Activated naive CD8-positive, alpha-beta T cell treated with anti-CD3 and anti-CD28 coated beads for 36 hours (primary cell): ENCODE measurements at places on chromosomes 2 and 18.

DNA sequence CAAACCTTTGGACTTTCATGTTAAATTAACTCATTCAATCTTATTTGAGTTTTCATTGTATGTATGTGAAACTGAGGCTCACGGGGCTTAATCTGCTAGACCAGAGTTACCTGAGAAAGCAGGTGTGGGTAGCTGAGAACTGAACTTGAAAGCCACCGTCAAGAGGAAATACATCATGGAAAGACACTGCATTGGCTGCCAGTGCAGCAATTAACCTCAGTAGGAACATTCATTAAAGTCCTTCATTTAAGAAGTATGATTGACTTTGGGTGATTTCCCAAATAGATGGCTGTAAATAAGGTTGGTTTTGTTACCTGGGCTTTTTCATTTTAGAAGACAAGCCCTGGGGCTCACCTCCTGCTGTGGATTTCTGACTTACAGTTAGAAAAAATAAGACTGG lies 36.5 kb upstream of the MGAT5 start:
- no peak for DNase-seq

- no peak for DNase-seq
These were observed 56.9 kb downstream of the BCL2 start for GRCh38 chr18:63262369-63263335.

DNA sequence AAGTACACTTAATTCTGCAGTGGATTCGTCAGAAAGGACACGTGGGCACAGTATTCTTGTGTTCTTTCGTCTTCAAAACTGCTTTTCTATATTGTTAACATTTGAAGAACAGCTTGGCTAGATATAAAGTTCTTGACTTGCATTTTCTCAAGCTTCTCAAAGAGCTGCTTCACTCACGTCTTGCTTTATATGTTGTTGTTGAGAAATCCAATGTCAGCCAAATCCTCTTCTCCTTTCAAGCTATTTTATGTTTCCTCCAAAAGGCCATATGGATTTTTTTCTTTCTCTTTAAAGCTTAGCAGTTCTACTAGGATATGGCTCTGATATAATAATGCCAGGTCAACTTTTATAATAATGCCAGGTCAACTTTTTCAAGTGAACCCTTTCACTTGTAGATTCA lies 65.5 kb upstream of the CYP1B1 start:
- DNase-seq = no peak

DNA sequence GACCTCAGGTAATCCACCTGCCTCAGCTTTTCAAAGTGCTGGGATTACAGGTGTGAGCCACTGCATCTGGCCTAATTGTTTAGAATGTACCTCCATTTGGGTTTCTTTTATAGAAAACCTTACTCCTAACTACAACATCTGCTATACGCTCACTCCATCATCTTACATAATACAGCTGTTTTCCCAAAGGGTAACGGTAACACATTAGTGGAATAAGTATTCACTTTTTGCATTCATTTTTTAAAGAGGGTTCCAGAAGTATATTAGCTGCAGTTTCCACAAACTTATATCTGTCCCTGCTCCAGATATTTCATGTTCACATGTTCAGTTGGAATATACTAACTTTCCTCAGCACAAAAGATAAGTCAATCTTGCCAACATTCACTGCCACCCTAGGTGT lies 640.1 kb upstream of the FSHR start:
- DNase-seq = no peak

- DNase-seq = no peak
These were observed 135.5 kb downstream of the NDUFA10 start for GRCh38 chr2:239889641-239890121.

GRCh38 chr2:174328961-174329715 lies 5.6 kb upstream of the SP9 start:
- no peak for DNase-seq

DNA sequence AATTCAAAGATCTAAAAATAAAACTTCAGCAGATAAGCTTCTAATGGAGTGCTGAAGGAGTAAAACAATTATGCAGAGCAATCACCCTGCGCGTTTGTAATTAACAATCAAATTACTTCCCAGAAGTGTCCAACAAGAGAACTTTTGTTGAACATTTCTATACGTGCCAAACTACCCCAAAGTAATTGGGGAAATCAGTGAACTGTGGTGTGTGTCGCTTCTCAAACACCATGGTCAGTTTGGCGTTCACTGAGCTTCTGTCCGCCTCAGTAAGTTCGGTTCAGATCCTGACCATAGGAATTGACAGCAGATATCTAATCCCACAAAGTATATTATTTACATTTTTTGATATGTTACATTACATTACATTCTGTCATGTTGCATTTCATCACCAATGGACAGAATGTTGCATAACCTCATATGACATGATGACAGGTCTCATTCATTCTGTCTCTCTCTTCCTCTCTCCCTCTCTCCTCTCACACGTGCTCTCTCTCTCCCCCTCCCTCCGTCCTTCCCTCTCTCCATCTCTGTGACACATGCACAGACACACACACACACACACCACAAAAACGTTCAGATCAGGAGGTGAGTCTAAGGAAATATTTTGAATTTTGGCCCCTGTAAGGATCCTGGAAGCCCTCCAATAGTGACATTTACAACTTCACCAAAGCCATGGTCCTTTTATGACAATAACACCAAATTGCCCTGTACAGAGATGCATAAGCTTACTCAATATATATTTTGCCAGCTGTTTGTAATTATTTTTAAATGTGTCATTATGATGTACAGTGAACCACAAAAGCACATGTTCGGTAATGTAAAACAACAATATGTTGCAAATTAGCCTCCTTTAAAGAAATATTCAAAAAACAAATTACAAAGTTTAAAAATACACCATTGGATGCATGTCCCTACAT lies 269.2 kb downstream of the FIGN start:
- DNase-seq = no peak

- no peak for DNase-seq
These were observed 1718.6 kb downstream of the SUCLG1 start for GRCh38 chr2:82740527-82740926.

DNA sequence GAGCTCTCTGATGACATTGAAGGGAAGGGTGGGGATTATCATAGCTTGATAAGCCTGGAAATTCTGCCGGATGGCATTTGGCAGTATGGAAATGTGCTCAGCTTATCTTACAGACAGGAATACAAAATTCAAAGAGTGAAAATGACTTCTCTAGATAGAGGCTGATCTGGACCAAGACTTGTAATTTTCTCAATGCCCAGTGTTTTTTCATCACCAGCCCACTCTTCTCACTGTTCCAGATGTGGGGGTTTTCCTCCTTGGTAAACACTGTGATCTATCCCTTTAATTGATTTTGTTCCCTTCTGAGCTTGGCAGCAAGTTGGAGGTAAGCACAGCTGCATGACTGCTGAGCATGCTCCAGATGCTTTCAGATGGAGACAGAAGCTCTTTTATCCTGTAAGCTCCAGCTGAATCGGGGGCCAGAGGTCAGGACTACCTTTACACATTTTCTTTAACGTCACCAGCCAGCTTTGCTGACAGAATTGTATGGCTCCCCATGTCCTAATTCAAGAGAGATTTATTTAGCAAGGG lies 287.4 kb upstream of the TCF4 start:
- no peak for DNase-seq

DNA sequence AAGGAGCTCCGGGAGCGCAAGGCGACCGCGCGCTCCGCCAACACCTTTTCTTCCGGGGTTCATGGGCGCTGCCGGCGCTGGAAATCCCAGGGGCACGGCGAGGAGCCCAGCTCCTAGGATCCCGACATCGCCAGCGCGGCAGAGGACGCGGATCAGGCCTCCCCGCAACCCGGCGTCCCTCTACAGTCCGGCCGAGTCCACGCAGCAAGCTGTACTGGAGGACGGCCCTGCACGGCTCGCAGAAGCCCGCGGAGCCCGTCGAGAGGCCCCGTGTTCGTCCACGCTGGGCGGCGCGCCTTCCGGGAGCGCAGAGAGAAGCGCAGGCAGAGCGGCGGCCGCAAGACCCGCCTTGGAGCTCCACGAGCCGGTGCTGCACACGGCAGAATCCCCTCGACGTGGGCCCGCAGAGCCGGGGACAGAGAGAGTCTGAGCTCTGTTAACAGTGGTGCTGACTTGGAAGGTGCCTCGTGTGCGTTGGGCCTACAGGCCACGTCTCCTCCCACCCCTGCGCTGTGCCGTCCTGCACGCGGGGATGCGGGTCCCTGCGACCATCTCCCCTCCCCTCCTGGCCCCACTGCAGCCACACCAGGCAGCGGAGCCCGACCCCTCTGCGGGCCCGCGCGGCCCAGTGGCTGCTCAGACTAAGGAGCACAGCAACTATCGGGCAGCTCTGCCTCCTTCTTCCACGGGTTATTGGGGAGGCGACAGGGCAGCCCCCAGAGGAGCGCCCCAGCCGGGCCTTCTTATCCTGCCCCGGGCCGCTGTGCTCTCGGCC lies 28.1 kb upstream of the PTPN2 start:
- DNase-seq = no peak

DNA sequence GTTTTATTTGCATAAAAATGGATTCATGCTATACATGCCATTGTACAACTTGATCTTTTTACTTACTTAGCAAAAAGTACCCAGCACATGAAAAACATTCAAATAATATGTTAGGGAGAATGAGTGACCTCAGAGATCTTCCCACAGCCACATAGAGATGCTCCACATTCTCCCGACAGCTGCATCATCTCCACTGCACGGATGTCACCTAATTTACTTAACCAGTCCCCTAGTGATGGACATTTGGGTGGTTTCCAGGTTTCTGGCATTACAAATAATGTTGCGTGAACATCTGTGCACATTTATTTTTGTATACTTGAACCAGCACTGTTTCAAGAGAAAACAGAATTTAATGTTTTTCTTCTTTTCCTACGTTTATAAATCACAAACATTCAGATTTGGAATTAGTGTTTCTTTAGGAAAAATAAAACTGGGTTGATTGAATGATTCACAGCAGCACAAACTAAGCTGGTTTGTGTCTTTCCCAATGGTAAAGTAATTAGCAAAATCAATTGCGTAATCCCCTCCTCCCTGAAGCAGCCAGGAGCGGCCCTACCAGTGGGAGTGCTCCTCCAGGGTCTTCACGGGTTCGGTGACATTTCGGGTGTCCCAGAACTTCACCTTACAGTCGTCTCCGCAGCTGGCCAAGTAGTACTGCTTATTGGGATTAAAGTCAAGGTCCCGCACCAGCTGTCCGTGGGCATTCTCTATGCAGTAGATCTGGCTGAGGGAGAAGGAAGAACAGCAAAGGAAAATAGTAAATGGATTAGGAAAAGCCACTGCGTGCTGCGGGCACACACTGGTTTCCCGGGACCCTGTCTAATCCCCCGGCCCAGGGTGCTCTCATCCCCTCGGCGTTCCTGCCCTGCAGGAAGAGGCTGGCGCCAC lies 183.9 kb downstream of the EIPR1 start:
- no peak for DNase-seq

DNA sequence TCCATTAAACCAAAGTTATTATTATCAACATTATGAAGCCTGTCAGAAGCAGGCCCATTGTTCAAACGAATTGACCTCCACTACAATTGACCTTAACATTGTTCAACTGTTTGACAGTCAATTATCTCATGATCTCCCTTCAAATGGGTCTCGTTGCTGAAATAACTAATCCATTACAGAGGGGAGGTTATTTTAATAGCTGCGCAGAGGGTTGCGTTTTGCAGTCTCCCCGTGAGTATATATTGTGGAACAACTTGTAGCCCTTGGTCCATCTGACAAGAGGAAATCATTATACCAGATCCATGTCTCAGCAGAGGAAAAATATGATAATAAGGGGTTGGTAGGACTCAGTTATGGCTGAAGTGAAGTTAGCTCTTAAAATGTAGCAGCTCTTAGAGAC lies 159.1 kb downstream of the ALK start:
- DNase-seq = no peak
